ENCODE measurements at places on chromosomes 16 and 17.

DNA sequence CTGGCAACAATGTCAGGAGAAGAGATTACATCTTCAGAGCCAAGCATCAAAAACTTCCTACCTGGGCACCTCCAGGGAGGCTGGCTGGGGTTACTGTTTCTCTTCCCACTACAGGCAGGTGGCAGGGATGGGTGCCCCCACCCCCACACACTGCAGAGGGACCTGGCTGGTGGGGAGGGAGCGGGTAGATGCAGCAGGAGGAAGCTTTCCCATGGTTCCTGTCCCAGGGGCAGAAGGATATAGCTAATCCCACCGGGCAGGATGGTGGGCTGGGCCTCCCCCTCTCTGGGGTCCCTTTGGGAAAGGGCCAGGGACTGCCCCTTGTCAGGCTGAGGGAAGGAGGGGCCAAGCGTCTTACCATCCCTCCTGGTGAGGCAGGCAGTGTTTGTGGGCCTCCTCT lies 16.7 kb upstream of the MTMR4 start:
- no peak for DNase-seq

GRCh38 chr17:78197147-78197832 lies 10.1 kb downstream of the AFMID start:
- DNase-seq = no peak

GRCh38 chr17:1542316-1542715 lies 20.3 kb downstream of the PITPNA start:
- DNase-seq = no peak

GRCh38 chr17:67500677-67501300 lies 123.7 kb downstream of the PITPNC1 start:
- DNase-seq = no peak

DNA sequence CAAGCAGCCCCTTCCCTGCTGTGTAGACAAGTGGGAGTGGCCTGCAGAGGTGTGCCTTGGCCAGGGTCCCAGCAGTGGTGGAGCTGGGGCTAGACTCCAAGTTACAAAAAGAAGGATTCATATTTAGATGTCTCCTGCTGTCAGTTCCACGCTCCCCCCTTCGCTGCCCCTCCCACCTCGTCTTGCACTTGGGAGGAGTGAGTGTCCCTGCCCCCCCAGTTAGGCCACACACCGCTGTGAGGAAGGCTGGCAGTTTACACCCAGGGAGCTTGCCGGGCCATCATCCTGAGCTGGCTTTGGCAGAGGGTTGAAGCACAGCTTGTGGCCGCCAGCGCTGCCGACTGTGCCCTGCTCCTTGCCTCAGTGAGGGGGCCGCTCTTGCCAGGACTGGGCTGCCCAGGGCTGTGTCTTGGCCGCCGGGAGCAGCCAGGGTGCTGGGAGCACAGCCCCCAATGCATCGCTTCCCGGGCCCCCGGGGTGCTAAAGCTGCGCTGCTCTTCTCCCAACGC lies 44.3 kb downstream of the ELAC2 start:
- no peak for DNase-seq

- DNase-seq = no peak
These were observed 22.8 kb upstream of the SLC5A11 start for GRCh38 chr16:24822974-24823373.
